ENCODE measurements at places on chromosomes 5 and 9. TPM values are rescaled to one million over a fixed set of nuclear protein-coding genes. Genes with fewer than 3 reads are reported as not detected.

Gene ACOT12
- total RNA-seq: not detected

Gene UBTD2
- total RNA-seq: 41.2 TPM

Gene SNAPC4
- total RNA-seq: 18.2 TPM

Gene GFI1B
- not detected for total RNA-seq

Gene TLN1
- total RNA-seq: 224 TPM

DNA sequence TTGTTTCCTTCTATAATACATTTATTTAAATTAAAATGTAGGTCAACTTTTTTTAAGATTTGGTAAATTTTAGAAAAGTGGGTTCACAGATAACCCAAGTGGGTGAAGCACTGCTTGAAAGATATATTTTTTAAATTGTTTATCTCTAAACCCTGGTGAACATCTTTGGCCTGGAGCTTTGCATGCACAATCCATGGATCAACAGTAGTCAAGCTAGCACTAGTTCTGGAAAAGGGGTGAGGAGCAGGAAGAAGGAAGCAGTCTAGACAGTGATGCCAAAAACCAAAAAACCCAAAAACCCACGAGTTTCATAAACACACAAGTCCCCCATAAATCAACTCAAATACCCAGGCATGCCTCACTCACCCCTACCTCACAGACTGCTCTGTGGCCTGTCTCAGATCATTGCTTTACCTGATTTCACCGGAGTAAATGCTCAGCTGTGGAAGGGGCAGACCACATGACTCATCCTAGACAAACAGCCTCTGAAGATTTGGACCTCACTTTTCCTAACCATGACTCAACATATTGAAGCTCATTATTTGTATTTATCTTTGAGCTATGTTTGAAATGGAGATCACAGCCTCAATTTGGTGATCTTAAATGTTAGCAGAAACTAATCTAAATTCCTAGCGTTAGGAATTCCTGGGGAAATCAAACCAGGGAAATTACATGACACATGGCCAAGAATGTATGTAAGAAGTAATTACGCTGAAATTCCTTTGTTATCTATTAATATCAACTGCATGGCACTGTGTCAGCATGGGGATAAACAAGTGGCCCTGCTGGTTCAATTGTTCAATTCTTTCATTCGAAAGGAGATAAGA lies 149.6 kb downstream of the ZNF608 start:
- peak overlapping the region; percentile 68 for H3K27ac ChIP-seq
- peaks cover 31% of the 10 kb centered on the region for H3K4me1 ChIP-seq
- no peak overlapping the region for H3K4me3 ChIP-seq
- no peaks in the 10 kb centered on the region for H3K36me3 ChIP-seq
- no peak for DNase-seq

GRCh38 chr9:3751125-3751758 lies 225.4 kb upstream of the RFX3 start:
- H3K36me3 ChIP-seq: no peaks in the 10 kb centered on the region
- no peak overlapping the region for H3K27ac ChIP-seq
- H3K4me3 ChIP-seq: no peak overlapping the region
- no peaks in the 10 kb centered on the region for H3K27me3 ChIP-seq

GRCh38 chr9:13806714-13807113 lies 507.2 kb downstream of the NFIB start:
- no peak overlapping the region for H3K27ac ChIP-seq
- H3K4me3 ChIP-seq: no peak overlapping the region
- no peaks in the 10 kb centered on the region for H3K27me3 ChIP-seq

- H3K27ac ChIP-seq: no peak overlapping the region
- H3K4me3 ChIP-seq: no peak overlapping the region
- no peaks in the 10 kb centered on the region for H3K4me1 ChIP-seq
- peaks cover 41% of the 10 kb centered on the region for H3K36me3 ChIP-seq
Measured at GRCh38 chr5:141155540-141156374, 5.9 kb downstream of the PCDHB6 start.

GRCh38 chr9:115162946-115163345 lies 45.0 kb upstream of the TNC start:
- H3K4me3 ChIP-seq: no peak overlapping the region
- no peaks in the 10 kb centered on the region for H3K27me3 ChIP-seq
- no peaks in the 10 kb centered on the region for H3K36me3 ChIP-seq

DNA sequence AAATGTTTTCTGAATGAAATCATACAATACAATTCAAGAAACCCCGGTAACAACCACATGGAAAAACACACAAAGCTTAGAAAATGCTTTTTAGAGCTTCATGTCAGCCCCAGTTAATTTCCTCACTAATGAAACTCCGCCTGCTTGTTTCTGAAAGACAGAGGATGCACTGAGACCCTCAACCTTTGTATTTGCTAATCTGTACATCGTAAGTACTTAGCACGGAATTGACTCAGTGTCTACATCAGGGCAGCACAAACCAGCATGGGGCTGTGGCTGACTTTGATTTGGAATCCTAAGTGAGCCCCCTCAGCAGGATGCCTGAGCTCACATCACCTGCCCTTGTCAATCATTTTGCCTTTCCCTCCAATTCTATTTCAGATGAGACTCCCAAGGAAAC lies 499.1 kb upstream of the MPDZ start:
- H3K36me3 ChIP-seq: no peaks in the 10 kb centered on the region
- H3K27me3 ChIP-seq: no peaks in the 10 kb centered on the region
- H3K27ac ChIP-seq: peak overlapping the region; percentile 5
- no peak overlapping the region for H3K4me3 ChIP-seq
- DNase-seq: no peak

GRCh38 chr9:18438951-18439350 lies 35.0 kb upstream of the ADAMTSL1 start:
- H3K36me3 ChIP-seq: no peaks in the 10 kb centered on the region
- peak overlapping the region; percentile 80 for H3K27ac ChIP-seq
- H3K27me3 ChIP-seq: no peaks in the 10 kb centered on the region

DNA sequence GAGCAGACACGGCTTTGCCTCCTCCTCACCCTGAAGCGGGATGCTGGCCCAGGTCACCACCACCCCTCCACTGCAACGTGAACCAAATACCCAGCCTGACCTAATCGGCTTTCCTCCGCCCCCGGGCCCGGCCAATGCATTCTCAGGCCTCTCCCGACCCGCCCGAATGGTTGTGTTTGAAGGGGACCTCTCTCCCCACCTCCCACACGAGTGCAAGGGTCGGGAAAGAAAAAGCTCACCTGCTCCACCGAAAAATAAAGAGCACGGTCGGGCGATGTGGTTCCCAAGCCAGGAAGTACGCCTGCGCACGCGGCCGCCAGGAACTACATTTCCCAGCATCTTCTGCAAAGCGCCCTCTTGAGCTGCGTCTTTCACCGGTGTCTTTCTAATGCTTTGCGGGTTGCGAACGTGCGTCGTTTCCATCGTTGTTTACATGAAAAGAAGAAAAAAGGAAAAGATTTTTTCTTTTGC lies at the start of gene ZNF883:
ZNF883 (minus strand) TSS at position 282 of the 471 bp plus-strand sequence.
- H3K4me3 ChIP-seq: peak within 1 kb of the TSS; percentile 85
- peaks cover 27% of the 10 kb centered on the region for H3K36me3 ChIP-seq
- H3K27ac ChIP-seq: peak within 1 kb of the TSS; percentile 16
- no peak for DNase-seq

DNA sequence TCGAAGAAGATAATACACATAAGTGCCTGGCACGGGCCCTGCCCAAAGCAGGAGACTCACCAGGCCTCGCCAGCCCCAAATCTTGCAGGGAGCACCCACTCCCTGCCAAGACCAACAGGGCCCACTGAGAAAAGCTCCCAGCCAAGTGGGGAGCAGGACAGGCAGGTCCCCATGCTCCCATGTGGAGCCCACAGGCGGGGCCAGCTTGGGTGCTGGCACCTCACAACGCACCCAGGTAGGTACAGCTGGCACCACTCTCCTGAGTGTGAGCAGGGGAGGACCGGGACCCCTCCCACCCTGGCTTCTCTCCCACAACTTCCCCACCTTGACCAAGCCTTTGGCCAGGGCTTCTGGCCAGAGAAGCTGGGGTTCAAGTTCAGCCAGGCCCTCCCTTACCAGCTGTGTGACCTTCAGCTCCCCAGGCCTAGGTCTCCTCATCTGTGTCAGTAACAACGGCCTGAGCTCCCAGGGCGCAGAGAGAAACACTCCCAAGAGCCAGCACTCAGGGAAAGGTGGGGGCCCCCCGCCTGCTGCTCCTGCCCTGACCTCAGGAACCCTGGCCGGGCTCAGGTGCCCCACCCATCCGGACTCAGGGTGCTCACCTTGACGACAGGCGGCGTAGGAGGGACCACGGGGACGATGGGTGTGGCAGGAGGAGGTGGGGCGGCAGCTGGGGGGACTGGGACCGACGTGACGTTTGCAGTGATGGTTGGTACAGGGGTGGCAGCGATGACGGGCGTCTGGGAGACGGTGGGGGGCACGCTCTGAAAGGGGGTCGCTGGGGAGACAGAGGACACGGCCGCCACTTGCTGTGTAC lies 17.8 kb downstream of the BRD3 start:
- no peak overlapping the region for H3K4me3 ChIP-seq
- peaks cover 11% of the 10 kb centered on the region for H3K36me3 ChIP-seq
- H3K27ac ChIP-seq: no peak overlapping the region
- H3K4me1 ChIP-seq: no peaks in the 10 kb centered on the region
- no peak for DNase-seq

DNA sequence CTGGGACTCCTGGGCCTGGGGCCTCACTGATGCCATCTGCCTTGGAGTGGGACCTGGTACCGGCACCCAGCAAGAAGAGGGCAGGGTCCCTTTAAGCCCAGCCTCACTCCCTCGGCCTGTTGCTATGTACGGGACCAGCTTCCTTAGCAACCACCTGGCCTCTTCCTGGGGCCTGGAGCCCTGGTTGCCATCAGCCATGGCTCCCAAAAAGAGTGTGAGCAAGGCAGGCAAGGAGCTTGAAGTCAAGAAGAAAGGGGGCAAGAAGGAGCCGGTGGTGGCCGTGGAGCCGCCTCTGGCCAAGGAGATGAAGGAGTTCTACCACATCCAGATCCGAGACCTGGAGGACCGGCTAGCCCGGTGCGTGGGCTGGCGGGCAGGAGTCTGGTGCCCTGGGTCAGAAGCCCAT lies at the start of gene CFAP157:
CFAP157 (plus strand) TSS at position 153 of the 406 bp plus-strand sequence; CDS start at position 197, 44 bp downstream.
- H3K27ac ChIP-seq: no peak within 1 kb of the TSS
- no peaks in the 10 kb centered on the region for H3K36me3 ChIP-seq
- peaks cover 5% of the 10 kb centered on the region for H3K4me1 ChIP-seq
- H3K27me3 ChIP-seq: no peaks in the 10 kb centered on the region
- DNase-seq: no peak

GRCh38 chr9:36780186-36780585 lies 207.5 kb downstream of the MELK start:
- peaks cover 85% of the 10 kb centered on the region for H3K27me3 ChIP-seq
- H3K27ac ChIP-seq: no peak overlapping the region
- no peaks in the 10 kb centered on the region for H3K36me3 ChIP-seq
- no peaks in the 10 kb centered on the region for H3K4me1 ChIP-seq
- DNase-seq: no peak
- no peak overlapping the region for H3K4me3 ChIP-seq

GRCh38 chr9:94734054-94734754 lies 7.7 kb downstream of the AOPEP start:
- H3K27me3 ChIP-seq: no peaks in the 10 kb centered on the region
- peaks cover 6% of the 10 kb centered on the region for H3K4me1 ChIP-seq
- peak overlapping the region; percentile 35 for H3K27ac ChIP-seq
- no peak overlapping the region for H3K4me3 ChIP-seq
- DNase-seq: no peak

DNA sequence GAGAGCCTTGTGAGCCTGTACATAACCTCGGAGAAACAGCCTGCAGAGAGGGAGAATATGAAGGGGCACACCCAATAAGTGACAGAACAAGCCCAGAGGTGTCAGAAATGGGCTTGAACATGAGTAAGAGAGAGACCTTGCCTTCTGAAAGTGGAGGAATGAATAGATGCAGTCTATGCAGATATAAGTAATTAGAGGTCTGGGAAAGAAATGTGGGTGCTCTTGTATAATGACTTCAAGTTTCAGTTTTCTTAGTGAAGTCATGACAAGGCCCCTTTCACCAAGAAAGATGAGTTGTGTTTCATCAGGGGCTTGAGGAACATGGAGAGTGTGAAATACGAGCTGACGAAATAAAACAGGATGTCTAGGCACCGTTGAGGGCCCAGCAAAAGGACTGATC lies 15.1 kb downstream of the GRAMD2B start:
- H3K27ac ChIP-seq: no peak overlapping the region
- no peaks in the 10 kb centered on the region for H3K27me3 ChIP-seq

GRCh38 chr5:149581192-149581861 lies at the start of gene ARHGEF37:
Gene ARHGEF37, plus strand, starts transcription at chr5:149581498. Its CDS starts 16,272 bp downstream, at chr5:149597770.
- peak within 1 kb of the TSS; percentile 75 for H3K4me3 ChIP-seq
- no peaks in the 10 kb centered on the region for H3K27me3 ChIP-seq
- H3K27ac ChIP-seq: peak within 1 kb of the TSS; percentile 87
- H3K4me1 ChIP-seq: peaks cover 18% of the 10 kb centered on the region

GRCh38 chr5:121982893-121983285 lies 21.1 kb downstream of the SRFBP1 start:
- H3K36me3 ChIP-seq: peaks cover 2% of the 10 kb centered on the region
- DNase-seq: no peak
- peaks cover 2% of the 10 kb centered on the region for H3K4me1 ChIP-seq
- no peak overlapping the region for H3K27ac ChIP-seq
- H3K27me3 ChIP-seq: no peaks in the 10 kb centered on the region

DNA sequence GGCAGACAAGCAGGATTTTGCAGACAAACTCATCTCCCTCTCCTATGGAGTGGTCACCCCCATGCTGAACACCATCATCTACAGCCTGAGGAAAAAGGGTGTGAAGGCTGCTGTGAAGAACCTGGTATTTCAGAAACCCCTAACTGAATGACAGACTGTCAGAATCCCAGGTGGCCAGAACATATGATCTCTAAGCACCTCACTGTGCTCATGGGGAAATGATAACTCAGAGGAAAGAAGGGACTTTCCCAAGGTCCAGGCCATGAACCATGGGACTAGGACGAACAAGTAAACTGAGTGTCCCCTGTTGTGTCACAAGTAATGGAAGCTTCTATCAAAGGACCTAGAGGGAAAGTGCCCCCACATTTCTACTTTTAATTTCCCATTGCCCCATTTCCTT lies 14.7 kb upstream of the RECK start:
- no peaks in the 10 kb centered on the region for H3K27me3 ChIP-seq
- DNase-seq: no peak
- no peak overlapping the region for H3K27ac ChIP-seq
- peaks cover 7% of the 10 kb centered on the region for H3K4me1 ChIP-seq

DNA sequence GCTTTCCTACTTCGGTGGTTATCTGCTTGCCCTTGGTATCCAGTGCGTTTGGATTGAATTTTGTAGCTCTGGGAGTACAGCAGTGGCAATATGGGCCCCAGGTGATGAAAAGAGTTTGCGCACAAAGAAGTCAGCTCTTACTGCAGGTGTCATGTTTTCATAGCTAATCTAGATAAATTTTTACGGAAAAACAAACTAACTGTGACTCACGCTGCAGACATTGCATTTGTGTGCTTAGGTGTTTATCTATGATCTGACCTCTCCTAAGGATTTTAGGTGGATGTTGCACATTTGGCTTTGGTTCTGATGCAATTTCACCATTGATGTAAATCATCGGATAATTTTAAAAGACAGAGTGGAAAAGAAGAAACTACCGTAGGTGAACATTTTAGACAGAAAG lies 92.1 kb downstream of the VCAN start:
- H3K27ac ChIP-seq: peak overlapping the region; percentile 1
- no peaks in the 10 kb centered on the region for H3K27me3 ChIP-seq
- peaks cover 35% of the 10 kb centered on the region for H3K4me1 ChIP-seq
- no peak overlapping the region for H3K4me3 ChIP-seq
